Liver (tissue), 10 donors: ENCODE measurements at places on chromosomes 5 and 9.

DNA sequence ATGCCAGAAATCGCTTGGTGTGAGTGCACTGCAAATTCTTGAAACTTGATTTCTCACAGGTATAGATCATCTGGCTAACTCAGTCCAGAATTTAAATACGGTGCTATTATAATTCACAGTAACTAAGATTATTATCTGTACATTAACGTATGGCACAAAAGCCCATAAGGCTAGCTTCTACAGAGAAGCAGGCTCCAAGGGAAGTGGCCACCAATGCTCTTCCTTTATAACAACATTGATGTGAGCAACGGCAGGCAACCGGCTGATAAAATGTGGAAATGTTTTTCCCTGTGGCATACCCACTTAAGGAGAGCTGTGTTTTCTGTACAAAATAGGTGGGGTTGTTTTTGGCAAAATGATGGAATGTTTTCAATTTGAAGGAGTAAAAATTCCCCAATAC lies 35.7 kb downstream of the SEMA4D start:
- no peak for DNase-seq

DNA sequence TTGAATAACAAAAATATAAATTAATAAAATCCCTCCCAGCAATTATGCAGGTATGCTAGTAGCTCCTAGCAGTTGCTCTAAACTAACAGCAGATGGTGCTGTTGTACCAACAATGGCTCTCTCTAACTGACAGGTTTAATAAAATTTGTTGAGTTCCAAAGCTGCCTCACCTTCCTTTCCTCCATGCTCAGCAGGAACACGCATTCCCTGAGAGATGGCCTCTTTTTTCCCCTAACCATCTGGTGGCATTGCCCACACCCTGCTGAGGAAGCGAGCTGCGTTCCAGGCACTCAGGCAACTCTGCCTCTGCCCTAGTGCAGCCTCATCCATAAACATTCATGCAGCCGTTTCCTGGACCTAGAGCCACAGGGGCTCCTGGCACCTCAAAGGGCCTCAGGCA lies 106.2 kb downstream of the KLHL3 start:
- DNase-seq, result no peak

- DNase-seq, result no peak
Measured at GRCh38 chr5:137022043-137022442, 477.1 kb downstream of the SPOCK1 start.

- DNase-seq, result no peak
Measured at GRCh38 chr5:68290847-68291246, 75.3 kb downstream of the PIK3R1 start.

DNA sequence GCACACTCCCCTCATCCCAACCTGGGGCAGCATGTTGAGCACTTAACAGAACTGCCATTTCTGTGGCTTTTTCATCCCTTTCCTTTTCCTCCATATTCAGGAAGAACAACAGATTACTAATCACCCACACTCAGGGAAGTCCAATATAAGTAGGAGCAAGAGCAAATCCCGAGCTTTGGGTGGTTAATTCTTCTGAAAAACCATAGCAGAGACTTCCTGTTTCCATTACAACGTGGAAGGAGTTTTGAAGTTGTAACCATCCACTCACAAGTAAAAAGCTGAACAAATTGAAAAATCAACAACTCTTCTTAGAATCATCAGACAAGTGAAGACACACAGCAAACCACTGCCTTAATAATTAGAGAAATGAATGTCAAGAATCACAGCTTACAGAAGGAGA lies 8.2 kb downstream of the CTSL start:
- DNase-seq, result no peak

DNA sequence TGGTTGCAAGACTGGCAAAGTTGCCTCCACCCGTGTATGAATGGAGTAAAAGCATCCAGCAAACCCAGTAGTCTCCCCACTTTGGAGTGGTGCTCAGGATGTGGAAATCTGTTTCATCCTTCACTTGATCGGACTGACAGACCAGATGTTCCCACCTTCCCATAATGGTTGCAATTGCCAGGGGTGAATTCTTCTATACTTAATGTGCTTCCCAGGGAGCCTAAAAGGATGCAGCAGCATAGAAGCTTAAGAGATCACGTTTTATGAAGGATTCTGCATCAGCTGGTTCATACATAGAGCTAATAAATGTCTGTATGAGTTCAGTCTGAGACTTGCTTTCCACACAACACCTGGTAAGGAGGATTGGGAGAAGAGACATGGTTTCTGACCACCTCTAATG lies 198.8 kb upstream of the S1PR3 start:
- DNase-seq, result no peak

- no peak for DNase-seq
Measured at GRCh38 chr5:8814105-8814504, 731.8 kb downstream of the SEMA5A start.

DNA sequence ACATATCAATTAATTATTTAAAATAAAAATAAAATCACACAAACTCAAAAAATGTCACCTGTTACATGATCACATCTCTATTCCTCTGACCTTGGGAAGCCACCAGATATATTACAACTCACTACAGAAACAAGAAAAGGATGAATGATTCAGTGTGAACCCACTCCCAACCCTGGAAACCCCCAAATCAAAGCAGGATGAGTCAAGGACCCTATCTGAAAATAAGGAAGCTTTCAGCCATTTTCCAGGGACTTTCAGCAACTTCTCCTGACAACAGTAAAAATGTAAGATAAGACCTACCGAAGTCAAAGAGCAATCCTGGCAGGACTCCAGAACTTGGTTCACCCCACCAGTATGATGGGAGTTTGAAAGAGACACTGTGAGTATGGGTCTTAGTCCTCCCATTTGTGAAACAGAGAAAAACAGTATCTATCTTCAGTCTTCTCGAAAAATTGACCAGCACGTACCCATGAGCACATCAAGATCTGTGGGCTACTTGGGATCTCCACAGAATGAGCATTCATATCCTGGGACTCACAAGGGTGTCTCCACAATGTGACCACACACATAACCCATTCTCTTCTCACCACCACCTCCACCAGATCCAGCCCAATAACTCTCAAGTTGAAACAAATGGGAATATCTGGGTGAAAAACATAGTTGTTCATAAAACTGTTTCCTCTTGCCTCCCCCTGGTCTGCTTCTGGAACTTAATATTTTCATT lies 9.9 kb downstream of the NRG2 start:
- no peak for DNase-seq

DNA sequence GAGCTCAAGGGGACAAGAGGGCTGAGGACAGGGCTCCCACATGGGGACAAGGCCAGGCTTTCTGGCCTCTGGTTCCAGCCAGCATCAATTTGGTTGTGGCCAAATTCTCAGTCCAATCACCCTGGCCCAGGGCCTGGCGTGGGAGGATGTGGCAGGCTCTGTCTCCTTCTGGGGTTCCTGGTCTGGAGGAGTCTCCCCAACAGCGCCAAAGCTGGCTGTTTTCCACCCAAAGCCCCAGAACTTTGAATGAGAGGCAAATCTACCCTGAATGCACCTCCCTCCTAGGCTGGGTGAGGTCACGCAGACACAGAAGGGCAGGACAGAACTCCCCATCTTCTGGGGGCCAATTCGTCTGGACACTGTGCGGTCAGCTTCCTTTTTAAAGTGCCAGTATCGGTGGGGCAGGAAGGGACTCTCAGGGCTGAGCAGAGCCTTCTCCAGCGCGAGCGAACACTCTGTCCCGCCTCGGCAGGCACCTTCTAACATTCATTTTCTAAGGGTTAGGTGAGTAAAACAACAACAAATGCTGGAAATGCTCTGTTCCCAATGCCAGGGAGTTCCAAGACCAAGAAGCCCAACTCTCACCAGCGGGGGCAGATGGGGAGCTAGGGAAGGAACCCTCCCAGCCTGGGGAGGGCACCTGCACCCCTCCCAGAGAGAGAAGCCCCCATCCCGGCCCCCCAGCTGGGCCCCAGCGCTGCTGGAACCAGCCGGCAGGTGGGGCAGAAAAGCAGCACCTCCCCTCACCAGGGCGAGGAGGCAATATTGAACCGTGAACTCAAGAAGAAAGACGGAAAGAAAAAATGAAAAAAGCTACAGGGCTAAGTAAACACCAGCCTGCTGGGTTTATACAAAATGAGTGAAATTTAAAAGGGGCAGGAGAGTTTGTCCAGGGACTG lies 3.7 kb upstream of the DPM2 start:
- no peak for DNase-seq
